ENCODE measurements at places on chromosomes 2 and 18.
A peak's percentile ranks its signal among the peaks of the same experiment; 100 is the strongest.

DNA sequence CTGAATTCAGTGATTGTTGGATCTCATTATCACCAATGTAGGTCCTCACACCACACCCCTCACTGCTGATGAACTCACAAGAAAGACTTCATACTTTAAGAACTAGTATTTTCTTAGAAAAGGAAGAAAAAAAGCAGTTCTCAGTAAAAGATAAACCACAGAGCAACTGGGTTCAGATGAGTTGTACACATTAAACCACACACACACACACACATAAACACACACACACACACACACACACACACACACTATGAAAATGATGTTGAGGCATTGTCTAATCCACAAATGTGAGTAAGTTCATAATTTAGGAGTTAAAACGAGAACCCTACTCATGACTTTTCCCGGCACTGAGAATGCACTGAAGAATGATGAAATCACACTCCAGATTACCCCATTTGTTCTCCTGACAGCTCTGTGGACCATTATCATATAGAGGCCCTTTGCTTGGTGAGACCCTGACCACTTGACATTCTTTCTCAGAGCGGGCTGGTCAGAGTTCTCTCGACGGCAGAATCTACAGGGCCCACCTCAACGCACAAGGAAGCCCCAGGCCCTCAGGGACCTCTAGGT, 106.2 kb downstream of the BCL2 start:
- no peak for DNase-seq

GRCh38 chr2:25576596-25576995, 96.8 kb downstream of the DTNB start:
- DNase-seq = no peak

- DNase-seq = no peak
These were observed 36.0 kb downstream of the SKA1 start for GRCh38 chr18:50410894-50411293.

DNA sequence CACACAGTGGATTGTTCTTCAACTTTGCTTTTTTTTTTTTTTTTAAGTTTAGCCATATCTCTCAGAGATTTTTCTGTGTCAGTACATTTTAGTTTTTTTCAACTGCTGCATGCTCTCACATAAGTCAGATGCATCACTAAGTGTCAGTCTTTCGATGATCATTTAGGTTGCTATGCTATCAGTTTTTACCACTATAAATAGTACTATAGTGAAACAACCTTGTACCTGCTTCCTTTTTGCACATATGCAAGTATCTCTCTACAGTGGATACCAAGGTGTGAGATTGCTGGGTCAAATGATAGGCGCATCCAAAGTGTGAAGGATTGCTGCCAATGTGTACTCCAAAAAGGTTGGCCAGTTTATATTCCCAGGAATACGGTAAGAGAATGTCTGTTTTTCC, 33.5 kb upstream of the MAP4K3 start:
- DNase-seq = no peak

DNA sequence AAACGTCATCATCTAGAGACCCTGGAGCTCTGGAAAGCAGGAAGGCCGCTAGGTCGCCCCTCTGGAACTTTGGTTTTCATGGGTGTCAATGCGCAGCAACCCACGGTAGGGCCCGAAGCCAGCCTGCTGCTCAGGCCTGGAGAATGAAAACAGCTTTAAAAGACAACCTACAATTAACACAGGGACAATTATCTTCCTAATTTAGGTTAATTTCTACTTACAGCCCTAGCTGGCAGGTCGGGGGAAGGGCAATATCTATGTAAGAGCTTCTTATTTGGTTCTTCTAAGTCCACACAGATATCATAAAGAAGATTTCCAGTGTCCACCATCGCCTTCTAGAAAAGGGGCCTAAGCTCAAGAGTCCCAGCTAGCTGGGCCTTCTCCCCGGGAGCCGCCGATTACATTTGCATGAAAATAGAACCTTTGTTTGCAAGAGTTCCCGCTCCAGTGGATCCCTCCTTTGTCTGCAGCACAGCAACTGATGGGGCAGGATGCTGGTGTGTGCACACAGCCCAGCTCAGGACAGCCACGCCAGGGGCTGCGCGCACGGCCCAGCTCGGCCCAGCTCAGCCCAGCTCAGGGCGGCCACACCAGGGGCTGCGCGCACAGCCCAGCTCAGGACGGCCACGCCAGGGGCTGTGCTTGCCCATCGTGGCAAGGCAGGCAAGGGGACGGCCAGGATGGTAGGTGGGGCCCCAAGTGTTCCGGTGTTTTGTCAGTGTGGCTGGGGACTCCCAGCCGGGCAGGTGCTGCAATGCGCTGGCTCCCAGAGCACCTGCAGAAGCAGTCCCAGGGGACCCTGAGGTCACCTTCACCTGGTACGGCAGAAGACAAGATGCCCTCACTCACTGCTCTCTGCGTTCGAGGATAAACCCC, 109.1 kb downstream of the HDAC4 start:
- peak; percentile 77 for DNase-seq

GRCh38 chr18:36298126-36298741, 721 bp downstream of the FHOD3 start:
- DNase-seq = no peak

- no peak for DNase-seq
These were observed 31.0 kb downstream of the ACVR1 start for GRCh38 chr2:157845081-157845480.

GRCh38 chr2:50584185-50584584, 447.7 kb downstream of the NRXN1 start:
- no peak for DNase-seq

GRCh38 chr2:187586011-187586641, 31.9 kb upstream of the TFPI start:
- DNase-seq = no peak

DNA sequence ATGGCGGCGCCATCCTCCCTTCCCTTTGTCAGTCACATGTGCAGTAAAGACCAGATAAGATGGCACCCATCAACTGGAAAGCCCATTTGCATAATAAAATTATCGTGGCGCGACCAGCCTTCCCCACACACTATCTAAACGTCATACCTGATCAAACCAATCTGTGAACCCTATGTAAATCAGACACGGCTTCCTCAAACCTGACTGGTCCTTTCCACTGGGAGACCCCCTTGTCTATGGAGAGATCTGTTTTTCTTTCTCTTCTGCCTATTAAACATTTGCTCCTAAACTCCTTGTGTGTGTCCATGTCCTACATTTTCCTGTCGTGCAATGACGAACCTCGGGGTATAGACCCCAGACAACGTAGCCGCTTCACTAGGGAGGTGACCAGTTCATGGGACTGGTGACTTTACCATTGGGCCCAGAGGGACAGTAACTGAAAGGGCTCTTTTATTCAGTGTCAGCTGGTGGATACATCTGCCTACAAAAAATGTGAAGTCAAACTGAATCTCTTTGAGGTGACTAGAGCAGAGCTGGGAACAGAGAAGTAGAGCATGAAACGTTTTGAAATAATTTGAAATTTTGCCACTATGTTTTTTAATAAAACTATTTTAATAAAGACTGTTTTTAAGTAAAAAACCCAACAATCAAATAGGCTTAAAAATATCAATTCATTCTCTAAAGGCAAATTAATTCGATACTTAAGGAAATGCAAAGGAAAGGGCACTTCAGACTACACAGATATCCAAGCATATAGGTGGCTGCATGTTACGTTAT, 87.5 kb downstream of the SOCS6 start:
- no peak for DNase-seq

DNA sequence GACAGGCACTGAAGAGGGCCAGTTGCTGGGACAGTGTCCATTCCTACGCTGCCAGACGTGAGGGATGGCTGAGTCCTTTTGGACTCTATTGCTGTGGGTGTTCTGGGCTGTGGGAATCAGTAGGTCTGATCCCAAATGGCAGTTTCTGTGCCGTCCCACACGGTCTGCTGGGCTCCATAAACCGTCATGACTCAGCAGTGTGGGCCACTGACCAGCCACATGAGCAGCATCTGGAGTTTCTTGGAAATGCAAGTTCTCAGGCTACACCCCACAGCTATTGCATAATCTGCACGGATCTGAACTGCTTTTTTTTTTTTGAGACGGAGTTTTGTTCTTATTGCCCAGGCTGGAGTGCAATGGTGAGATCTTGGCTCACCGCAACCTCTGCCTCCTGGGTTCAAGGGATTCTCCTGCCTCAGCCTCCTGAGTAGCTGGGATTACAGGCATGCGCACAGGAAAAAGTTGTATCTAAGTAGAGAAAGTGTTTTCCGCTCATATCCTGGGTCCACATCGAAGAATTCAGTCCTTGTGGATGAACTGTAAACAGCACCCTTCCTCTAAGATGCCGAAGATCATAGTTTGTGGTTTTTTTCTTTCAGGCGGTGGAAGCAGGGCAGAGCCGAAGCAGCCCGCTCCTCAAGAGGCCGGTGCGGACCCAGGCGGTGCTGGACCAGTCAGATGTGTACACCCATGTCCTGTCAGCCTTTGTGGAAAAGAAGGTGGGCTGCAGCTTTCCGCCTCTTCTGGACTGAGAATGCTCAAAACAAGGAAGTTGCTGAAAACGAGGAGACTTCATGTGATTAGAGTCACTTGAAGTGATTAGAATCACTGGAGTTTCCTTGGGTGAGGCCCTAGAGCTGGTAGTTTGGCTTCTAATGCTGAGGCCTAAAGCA, 25.5 kb downstream of the RMC1 start:
- no peak for DNase-seq

GRCh38 chr2:134379722-134380121, 125.8 kb downstream of the MGAT5 start:
- DNase-seq = no peak

GRCh38 chr2:43427032-43427424, 168.8 kb downstream of the THADA start:
- no peak for DNase-seq

GRCh38 chr2:28451793-28452533, 43.9 kb upstream of the PLB1 start:
- no peak for DNase-seq

GRCh38 chr2:64295326-64296139, 151.3 kb upstream of the PELI1 start:
- no peak for DNase-seq

DNA sequence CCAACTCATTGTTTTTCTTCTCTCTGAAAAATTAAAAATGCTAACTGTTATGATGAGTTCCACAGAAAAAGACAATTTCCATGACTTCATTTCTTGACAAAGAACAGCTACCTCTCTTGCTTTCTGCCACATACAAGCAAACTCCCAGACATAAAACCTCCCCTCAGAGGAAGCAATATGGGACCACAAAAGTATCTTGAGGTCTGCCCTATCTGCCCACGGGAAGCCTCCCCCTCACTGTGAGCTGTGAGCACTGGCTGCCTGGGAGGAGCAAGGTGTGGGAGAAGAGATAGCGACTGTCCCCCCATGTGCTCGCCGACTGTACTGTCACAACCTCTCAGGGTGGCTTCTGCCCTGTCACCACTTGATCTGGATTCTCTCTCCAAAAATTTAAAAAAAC, 69.7 kb upstream of the NRP2 start:
- no peak for DNase-seq

DNA sequence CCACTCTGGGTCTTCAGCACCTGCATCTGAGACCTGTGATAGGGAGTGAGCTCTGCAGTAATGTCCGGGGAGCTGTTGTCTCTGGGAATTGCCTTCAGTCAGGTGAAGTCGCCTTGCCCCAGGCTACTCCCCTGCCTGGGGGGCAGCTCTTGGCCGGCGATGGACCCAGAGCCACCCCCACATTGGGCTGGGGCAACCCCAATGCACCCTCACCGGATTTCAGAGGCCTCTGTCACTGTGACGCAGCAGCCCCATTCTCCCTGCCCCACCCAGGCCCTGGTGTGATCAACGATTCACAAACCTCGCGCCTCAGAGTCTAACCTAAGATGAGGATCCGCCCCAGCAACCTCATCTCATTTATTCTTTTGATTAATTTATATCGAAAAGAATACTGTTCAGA, 303.6 kb downstream of the NDUFA10 start:
- no peak for DNase-seq

- DNase-seq = no peak
These were observed 39.6 kb downstream of the HDHD2 start for GRCh38 chr18:47110492-47111274.

GRCh38 chr18:55381277-55381676, 206.7 kb downstream of the TCF4 start:
- no peak for DNase-seq

DNA sequence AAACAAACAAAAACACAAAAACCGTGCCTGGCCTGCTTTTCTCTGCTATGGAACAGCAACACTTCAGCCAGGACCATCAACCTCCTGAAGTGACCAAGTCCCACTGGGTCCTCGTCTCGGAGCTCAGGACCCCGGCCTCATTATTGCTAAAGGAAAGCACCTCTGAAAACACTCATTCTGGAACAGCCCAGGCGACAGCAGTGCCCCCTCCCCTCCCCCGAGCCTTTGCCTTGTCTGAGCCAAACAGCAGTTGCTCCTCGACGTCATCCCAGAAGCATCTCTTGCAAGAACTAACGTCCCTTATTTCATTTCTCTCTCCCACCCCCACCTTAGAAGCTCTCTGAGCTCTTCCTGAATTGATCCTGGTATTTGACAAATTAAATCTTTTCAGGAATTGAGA, 27.4 kb downstream of the APCDD1 start:
- no peak for DNase-seq

DNA sequence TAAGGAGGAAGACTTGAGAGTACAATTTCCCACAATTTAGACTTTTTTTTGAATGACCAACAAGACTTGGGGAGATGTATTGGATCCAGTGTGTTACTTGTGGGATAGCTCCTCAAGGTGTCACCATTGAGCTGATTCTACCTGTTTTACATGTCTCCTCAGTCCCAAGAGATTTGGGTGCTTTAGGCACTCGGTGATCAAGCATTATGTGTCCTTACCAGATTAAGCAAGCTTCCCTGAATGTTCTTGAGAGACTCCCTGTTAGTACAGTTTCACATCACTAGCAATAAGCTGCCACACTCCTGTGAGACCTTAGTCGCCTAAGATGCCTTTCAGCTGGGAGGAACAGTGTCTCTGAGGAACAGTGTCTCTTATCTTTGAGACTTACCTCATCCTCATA, 384.3 kb upstream of the SYT4 start:
- no peak for DNase-seq

Measured in substantia nigra (tissue), 51 donors.